MV-4-11 (cell line): ENCODE measurements at places on chromosomes 1 and 21.
A peak's percentile ranks its signal among the peaks of the same experiment; 100 is the strongest.

DNA sequence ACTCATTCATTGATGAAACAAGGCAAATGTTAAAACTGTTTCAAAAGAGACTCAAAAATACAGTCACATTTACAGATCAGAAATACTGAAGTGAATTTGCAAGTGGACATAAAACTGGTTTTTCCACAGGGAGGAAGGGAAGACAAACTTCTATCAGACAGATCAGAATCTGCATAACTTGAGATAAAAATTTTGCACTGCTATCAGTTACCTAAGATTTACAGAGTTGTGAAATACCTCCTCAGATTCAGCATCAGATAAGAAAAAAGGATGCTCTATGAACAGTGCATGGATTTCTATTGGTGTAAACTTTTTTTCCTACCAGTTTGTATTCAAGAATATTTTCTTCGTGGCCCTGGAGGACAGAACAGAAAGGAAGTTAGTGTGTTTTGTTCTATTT, 575.4 kb downstream of the RWDD3 start:
- DNase-seq, result no peak

GRCh38 chr1:204286831-204287421, 72.8 kb downstream of the PLEKHA6 start:
- peak; percentile 92 for DNase-seq

- DNase-seq, result no peak
Measured at GRCh38 chr1:197740992-197741391, 34.3 kb downstream of the DENND1B start.

GRCh38 chr1:181416268-181416860, 67.0 kb upstream of the CACNA1E start:
- DNase-seq, result no peak

- DNase-seq, result no peak
Measured at GRCh38 chr1:111649227-111649626, 29.6 kb downstream of the RAP1A start.

GRCh38 chr1:6918925-6919511, 133.8 kb downstream of the CAMTA1 start:
- DNase-seq, result no peak
